ENCODE measurements at places on chromosomes 2 and 18.

- DNase-seq: no peak
Observed at GRCh38 chr2:111118981-111119821, 1.5 kb upstream of the BCL2L11 start.

DNA sequence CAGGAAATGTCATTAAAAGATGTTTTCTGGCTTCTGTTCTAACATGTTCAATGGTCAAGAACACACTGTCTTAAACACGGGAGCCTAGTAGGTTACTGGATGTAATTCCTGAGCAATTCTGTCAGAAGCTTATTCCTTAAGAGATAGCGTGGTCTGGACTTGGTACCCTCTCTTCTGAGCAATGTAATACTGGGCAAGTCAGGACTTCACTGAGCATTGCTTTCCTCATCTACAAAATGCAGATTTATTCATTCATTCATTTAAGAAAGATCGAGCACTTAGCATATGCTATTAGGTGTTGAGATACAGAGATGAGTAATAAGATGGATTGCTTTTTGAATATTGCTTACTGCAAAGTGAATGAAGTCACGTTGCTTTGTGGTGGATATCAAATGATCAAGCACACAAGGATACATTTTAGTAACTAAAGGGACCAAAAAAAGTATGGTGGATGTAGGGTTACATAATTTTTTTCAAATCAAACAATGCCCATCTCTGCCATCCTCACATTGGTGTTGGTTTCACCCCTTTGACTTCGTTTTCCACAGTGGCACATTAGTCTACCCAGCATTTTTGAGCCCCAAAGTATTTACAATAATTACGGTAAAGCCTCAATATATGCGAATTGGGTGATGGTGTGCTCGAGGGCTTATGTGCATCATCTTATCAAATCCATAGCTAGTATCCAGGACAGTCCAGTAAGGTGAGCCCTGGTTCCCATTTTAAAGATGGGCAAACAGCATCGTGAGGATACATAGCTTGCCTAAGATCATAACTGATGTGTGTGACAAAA lies 65.3 kb downstream of the ZC3H6 start:
- DNase-seq: peak; percentile 89

DNA sequence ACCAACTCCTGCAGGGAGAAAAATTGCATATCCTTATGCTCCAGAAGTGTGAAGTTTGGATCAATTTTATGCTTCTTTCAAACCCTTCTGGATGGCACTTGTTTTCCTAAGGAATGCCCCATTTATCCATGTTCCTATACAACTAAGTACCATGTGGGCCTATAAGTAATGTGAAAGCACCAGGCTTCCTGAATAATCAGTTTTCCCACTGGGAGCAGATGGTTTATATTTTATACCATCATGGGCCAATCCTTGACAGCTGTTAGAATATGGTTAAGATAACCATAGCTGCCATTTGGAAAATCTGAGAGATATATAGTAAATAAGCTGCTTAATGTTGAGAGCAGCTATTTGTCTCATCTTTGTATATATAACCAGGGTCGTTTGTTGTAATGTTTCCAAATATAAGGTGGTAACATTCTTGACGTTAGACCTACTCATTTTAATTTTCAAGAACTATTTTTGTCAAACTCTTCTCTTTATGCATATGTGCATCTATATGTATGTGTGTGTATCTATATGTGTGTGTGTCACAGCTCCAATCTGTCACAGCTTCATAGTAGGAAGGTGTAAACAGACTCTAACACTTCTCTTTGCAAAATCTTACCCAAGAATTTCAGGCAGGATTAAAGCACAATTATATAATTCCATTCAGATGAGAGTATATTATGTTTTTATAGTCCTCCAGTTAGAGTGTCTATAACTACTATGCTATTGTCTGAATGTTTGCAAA lies 458.7 kb upstream of the GCFC2 start:
- DNase-seq: no peak

DNA sequence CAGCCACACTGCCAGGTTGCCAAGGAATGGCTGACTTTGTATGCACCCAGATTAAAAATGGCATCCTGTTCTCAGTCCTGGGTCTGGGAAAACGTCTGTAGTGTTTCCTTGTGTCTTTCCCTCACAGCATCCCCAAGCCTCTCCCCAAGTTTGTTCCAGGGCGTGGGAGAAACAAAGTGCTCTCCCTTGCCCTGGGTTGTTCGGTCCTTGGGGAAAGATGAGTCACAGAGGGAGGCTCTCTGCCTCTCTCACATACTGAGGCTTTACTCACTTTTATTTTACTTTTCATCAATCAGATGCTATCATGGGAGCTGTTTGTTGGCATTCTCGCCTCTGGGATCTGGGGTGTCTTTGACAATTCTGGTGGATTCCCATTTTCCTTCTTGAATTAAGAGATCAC lies 492.3 kb downstream of the XIRP2 start:
- no peak for DNase-seq

Measured in bronchial epithelial cell (primary cell).